ENCODE measurements at places on chromosomes 11 and 22. TPM values are rescaled to one million over a fixed set of nuclear protein-coding genes. Genes with fewer than 3 reads are reported as not detected.

The ENDOD1 gene
- 11.3 TPM for total RNA-seq

The TESMIN gene
- total RNA-seq: 0.52 TPM

The C22orf42 gene
- total RNA-seq: not detected

The TENM4 gene
- 0.63 TPM for total RNA-seq

The JHY gene
- 1.8 TPM for total RNA-seq

The SHISA8 gene
- 2.2 TPM for total RNA-seq

The IFITM1 gene
- total RNA-seq: 83.5 TPM

The NFAM1 gene
- 1.2 TPM for total RNA-seq

The IGSF9B gene
- 44.1 TPM for total RNA-seq

The PGA3 gene
- 0.19 TPM for total RNA-seq

The DAGLA gene
- total RNA-seq: 3.2 TPM

The CARD18 gene
- 0.63 TPM for total RNA-seq

The DDX17 gene
- total RNA-seq: 228 TPM

The BTBD18 gene
- total RNA-seq: not detected

The PRDX5 gene
- 321 TPM for total RNA-seq

The RBM7 gene
- 20.9 TPM for total RNA-seq

The TRIM29 gene
- total RNA-seq: not detected

The APOBEC3F gene
- 4.8 TPM for total RNA-seq

The WNT7B gene
- total RNA-seq: not detected

The B4GALNT4 gene
- total RNA-seq: 1.5 TPM

The LRRC56 gene
- 0.25 TPM for total RNA-seq

The CNTN5 gene
- total RNA-seq: 0.36 TPM

The ANO1 gene
- total RNA-seq: 7.7 TPM

The PHF21A gene
- total RNA-seq: 36.6 TPM

The CAVIN3 gene
- 37.1 TPM for total RNA-seq

The POLR2F gene
- total RNA-seq: 79.3 TPM

The PHOX2A gene
- not detected for total RNA-seq

The HPX gene
- total RNA-seq: 0.44 TPM

The ART1 gene
- total RNA-seq: 0.58 TPM

The NPTXR gene
- 23.3 TPM for total RNA-seq

The SMIM35 gene
- total RNA-seq: not detected

The SLC15A3 gene
- 15.4 TPM for total RNA-seq

The PHF21B gene
- total RNA-seq: 0.69 TPM

The LYVE1 gene
- 41.1 TPM for total RNA-seq

The DRD4 gene
- 0.22 TPM for total RNA-seq

The DGCR6 gene
- total RNA-seq: 13.9 TPM

The MS4A7 gene
- total RNA-seq: 13.1 TPM

The SLC43A3 gene
- 21.0 TPM for total RNA-seq

The CHADL gene
- total RNA-seq: 10.3 TPM

The GRAMD1B gene
- 31.8 TPM for total RNA-seq

The AGBL2 gene
- total RNA-seq: 0.38 TPM

The KDM4E gene
- not detected for total RNA-seq

The TSPAN32 gene
- total RNA-seq: 27.1 TPM

The OR5F1 gene
- not detected for total RNA-seq

The OR4D5 gene
- not detected for total RNA-seq
